ENCODE measurements at places on chromosomes 7 and 10.

GRCh38 chr10:123083811-123084210 is 52.0 kb upstream of the HMX3 start:
- no peaks in the 10 kb centered on the region for H3K4me1 ChIP-seq
- no peak overlapping the region for H3K4me3 ChIP-seq
- no peak for DNase-seq
- H3K27ac ChIP-seq = no peak overlapping the region
- H3K36me3 ChIP-seq = no peaks in the 10 kb centered on the region

DNA sequence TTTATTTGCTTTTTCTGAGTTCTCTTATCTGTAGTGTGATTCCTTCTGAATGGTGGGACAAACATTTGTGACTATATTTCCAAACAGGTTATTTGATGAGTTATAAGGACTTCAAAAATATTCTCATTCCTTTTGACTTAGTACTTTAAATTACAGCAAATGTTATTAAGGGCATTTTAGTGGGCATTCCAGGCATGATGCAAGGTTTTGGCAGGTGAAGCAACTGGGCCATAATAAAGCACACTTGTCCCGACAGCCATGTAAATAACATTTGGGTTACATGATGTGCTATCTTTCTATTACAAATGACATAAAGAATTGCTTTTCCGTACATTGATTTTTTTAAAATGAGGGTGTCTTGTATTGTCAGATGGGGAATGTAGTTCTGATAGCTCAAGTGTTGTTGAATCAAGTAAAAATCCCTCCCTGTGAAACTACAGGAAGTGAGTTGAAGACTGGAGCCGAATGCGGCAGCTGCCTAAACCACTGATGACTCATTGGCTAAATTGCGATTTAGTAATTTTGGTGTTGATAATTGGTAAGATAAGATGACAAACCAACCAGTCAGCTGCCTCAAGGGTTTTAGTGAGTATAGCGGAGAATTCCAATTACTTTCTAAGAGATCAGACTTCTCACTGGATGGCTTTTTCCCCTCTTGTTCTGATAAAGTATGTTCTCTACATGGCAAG is 231.3 kb upstream of the NPY start:
- no peaks in the 10 kb centered on the region for H3K36me3 ChIP-seq
- H3K27ac ChIP-seq = no peak overlapping the region
- H3K27me3 ChIP-seq = peaks cover 8% of the 10 kb centered on the region
- no peaks in the 10 kb centered on the region for H3K4me1 ChIP-seq

GRCh38 chr10:98405422-98405821 is 9.6 kb downstream of the PYROXD2 start:
- H3K36me3 ChIP-seq = no peaks in the 10 kb centered on the region
- H3K4me3 ChIP-seq = no peak overlapping the region
- H3K4me1 ChIP-seq = no peaks in the 10 kb centered on the region
- DNase-seq = no peak

DNA sequence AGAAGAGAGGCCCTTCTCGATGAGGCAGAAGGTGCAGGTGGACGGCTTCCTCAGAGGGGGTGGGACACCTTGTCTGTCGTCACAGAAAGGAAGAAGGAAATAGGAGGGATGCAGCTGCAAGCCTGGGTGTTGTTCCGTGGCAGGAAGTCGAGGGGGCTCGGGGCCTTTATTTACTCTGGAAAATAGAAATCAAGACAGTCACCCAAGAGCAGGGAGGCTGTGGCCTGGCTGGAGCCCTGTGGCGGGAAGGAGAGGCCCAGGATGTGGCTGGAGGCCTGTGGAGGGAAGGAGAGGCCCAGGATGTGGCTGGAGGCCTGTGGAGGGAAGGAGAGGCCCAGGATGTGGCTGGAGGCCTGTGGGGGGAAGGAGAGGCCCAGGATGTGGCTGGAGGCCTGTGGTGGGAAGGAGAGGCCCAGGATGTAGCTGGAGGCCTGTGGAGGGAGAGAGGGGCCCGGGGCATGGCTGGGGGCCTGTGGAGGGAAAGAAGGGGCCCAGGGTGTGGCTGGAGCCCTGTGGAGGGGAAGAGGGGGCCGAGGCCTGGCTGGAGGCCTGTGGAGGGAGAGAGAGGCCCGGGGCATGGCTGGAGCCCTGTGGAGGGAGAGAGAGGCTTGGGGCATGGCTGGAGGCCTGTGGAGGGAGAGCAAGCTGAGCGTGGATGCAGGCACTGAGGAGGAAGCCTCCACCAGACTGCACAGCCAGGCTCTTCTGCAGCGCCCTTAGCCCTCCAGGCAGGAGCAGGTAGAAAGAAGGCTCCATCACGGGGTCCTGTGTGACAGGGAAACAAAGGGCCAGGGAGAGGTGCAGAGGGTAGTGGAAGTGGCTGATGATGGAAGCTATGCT is 97.3 kb upstream of the SFMBT2 start:
- H3K4me1 ChIP-seq = peaks cover 57% of the 10 kb centered on the region
- DNase-seq = peak; percentile 71
- H3K27me3 ChIP-seq = peaks cover 10% of the 10 kb centered on the region
- H3K36me3 ChIP-seq = peaks cover 43% of the 10 kb centered on the region

DNA sequence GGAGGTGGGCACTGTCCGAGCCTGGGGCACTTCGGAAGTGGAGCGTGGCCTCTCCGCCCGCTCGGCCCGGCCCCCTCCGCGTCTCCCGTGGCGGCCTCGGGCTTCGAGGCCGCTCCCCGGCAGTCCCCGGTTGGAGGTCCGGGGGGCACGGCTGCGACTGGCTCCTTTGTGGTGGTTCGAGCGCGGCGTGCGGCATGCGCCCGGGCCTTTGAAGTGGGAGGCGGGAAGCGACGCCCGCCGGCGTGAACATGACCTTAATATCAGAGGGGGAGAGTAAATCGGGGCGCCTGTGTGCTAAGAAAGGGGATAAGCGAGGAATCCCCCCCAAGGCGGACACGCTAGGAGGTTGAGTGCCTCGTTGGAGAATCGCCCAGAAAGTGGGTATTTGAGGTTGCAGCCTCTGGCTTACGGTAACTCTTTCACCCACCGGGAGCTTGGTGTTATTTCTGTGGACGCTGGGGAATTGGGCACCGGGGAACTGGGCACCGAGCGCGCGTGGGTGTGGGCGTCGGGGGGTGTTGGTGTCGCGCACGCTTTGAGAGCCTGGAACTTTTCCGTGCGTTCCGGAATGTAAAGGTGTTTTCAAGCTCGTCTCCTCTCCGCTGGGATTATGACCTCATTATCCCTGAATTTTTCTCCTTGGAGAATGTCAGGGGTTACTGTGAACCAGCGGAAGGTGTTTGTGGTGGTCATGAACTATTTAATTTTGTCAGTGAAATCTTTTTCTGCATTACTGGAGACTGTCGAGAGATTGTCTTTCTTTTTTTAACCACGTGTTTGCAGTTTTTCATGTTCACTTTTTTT is 660 bp downstream of the SUV39H2 start:
- H3K4me1 ChIP-seq = peaks cover 53% of the 10 kb centered on the region
- H3K4me3 ChIP-seq = peak overlapping the region; percentile 89
- H3K27me3 ChIP-seq = no peaks in the 10 kb centered on the region
- DNase-seq = peak; percentile 59
- H3K27ac ChIP-seq = peak overlapping the region; percentile 87
- H3K36me3 ChIP-seq = peaks cover 16% of the 10 kb centered on the region

DNA sequence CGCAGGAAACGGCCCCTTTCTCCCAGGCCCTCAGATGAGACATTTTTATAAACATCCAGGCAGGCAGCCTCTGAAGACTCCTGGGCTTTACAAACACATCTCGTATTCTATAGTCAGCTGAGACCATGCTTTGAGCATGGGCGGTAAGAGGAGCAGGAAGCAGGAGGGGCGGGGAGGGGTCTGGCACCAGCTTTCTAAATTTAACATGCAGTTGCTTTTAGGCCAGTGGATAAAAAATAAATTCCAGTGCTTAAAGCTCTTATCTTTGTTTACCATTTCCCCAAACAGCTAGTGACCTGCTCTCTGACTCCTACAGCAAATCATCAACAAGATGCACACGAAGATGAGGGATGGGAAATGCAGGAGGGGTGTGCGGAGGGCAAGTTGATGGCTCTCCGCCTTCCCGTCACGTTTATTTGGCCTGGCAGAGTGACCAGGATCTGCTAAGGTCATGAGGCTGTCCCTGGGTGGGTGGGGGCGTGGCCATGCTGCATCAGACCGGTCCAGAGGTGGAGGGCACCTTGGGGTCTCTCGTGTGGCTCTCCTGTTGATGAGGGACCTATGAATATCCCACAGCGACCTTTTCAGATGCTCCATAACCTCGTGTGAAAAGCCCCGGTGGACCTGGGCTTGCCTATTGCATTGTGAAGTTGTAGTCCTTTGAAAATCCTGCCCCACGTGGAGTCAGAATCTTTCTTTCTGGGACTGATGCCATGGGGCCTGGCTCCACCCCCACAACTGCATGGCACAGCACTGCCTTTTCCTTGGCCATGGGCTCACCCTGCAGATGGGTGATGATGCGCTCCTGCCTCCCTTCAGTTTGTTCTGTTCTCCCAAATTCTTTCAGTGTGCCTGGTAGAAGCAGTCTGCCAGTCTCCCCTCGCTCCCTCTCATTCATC is 67.5 kb downstream of the PARP12 start:
- H3K27ac ChIP-seq = no peak overlapping the region
- H3K36me3 ChIP-seq = no peaks in the 10 kb centered on the region
- no peaks in the 10 kb centered on the region for H3K27me3 ChIP-seq

DNA sequence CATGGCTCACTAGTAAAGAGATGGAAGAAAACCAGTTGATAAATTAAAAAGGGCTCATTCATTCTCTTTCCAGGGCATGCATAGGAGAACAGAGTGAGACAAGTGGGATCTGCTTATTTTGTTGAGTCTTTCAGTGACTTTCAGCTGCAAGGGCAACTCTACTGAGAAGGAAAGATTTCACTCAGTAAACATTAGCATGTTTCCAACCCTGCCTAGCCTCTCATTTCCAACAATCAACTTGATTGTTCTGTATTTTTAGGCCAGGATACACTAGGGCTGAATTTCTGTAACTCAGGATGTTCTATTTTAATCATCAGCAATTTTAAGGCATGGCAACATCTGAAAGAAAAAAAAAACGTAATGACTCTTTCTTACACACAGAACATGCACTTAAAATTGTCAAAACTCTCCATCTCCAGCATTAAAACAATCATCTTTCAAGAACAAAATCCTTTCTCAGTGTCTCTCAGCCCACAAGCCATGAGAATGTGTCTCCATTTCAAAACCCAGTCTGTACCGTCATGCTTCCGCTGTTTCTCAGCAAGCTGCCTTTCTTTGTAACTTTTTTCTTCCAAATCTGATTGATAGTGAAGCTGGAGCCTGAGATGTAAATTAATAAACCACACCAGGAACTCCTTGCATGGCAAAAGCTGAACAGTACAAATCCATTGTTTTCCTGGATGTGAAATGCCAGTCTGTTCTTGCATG is 147.2 kb upstream of the KLF14 start:
- H3K4me3 ChIP-seq = no peak overlapping the region
- DNase-seq = no peak
- H3K27ac ChIP-seq = no peak overlapping the region
- peaks cover 33% of the 10 kb centered on the region for H3K4me1 ChIP-seq
- peaks cover 64% of the 10 kb centered on the region for H3K36me3 ChIP-seq
- no peaks in the 10 kb centered on the region for H3K27me3 ChIP-seq

DNA sequence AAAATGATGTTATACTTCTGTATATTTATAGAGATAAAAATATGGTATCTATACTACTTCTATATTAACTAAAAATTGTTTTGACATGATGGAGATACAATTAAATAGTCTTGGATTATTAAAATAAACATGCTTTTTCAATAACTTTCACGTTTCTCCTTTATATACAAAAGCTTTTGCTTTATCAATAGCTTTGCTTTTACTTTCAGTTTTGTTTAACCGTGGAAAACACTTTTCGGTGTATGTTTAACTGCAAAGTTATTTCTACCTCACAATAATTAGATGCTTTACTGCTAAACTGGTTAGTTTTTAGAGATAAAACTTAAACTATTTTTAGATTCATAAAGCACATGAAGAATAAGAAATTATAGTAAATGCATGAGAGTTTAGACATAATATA is 432.1 kb upstream of the PCDH15 start:
- DNase-seq = no peak
- H3K4me1 ChIP-seq = no peaks in the 10 kb centered on the region
- H3K4me3 ChIP-seq = no peak overlapping the region
- H3K36me3 ChIP-seq = no peaks in the 10 kb centered on the region

- no peak for DNase-seq
- peaks cover 25% of the 10 kb centered on the region for H3K27me3 ChIP-seq
- no peak overlapping the region for H3K4me3 ChIP-seq
- peaks cover 5% of the 10 kb centered on the region for H3K4me1 ChIP-seq
Observed at GRCh38 chr10:131890276-131891195, 10.3 kb upstream of the PPP2R2D start.

- peak; percentile 74 for DNase-seq
- H3K4me1 ChIP-seq = peaks cover 23% of the 10 kb centered on the region
- no peaks in the 10 kb centered on the region for H3K36me3 ChIP-seq
- peaks cover 65% of the 10 kb centered on the region for H3K27me3 ChIP-seq
- H3K4me3 ChIP-seq = peak overlapping the region; percentile 1
- peak overlapping the region; percentile 25 for H3K27ac ChIP-seq
Observed at GRCh38 chr10:11863353-11864109, 40.4 kb downstream of the PROSER2 start.

- H3K4me1 ChIP-seq = no peaks in the 10 kb centered on the region
- DNase-seq = no peak
- no peaks in the 10 kb centered on the region for H3K36me3 ChIP-seq
- peaks cover 22% of the 10 kb centered on the region for H3K27me3 ChIP-seq
- no peak within 1 kb of the TSS for H3K27ac ChIP-seq
- H3K4me3 ChIP-seq = no peak within 1 kb of the TSS
Observed at GRCh38 chr7:95596198-95597063, at the start of gene PDK4. PDK4 (minus strand) TSS chr7:95596516; CDS start chr7:95596293, 223 bp downstream.
